ENCODE measurements at places on chromosomes 13 and 19.

DNA sequence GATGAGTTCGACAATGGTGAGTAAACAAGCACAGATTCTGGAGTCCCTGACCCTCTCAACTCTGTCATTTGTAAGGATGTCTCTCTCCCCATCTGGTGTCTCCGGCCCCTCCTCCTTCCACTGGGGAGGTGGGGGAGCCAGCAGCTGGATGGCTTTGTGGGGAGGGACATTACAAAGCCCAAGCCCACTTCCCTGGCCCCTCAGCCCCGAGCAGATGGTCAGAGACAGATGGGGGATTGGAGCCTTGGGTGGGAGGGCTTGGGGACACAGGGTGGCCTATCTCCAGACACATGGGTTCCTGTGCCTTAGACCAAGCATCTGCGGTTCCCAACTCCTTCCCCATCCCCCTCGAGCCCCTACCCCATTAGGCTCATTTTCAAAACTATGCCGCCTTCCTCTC is 2.5 kb downstream of the TIMM50 start:
- DNase-seq = no peak

GRCh38 chr13:48511621-48512230 is 21.2 kb downstream of the RCBTB2 start:
- DNase-seq = no peak

DNA sequence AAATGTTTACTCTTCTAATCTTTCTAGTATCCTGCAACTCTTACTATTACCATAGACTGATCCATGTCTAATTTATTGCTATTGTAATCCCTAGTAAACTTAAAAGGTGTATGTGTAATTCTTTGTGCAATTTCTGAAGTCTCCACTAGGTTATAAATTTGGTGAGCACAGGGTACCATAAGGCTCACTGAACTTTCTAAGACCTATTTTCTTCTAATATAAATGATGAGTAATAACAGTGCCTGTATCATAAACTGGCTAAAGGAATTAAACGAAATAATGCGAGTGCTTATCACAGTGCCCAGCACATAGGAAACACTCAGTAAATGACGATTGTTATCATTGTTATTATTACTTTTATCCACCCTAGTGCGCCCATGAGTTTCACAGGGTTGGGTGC is 119.1 kb downstream of the KLF12 start:
- DNase-seq = no peak

DNA sequence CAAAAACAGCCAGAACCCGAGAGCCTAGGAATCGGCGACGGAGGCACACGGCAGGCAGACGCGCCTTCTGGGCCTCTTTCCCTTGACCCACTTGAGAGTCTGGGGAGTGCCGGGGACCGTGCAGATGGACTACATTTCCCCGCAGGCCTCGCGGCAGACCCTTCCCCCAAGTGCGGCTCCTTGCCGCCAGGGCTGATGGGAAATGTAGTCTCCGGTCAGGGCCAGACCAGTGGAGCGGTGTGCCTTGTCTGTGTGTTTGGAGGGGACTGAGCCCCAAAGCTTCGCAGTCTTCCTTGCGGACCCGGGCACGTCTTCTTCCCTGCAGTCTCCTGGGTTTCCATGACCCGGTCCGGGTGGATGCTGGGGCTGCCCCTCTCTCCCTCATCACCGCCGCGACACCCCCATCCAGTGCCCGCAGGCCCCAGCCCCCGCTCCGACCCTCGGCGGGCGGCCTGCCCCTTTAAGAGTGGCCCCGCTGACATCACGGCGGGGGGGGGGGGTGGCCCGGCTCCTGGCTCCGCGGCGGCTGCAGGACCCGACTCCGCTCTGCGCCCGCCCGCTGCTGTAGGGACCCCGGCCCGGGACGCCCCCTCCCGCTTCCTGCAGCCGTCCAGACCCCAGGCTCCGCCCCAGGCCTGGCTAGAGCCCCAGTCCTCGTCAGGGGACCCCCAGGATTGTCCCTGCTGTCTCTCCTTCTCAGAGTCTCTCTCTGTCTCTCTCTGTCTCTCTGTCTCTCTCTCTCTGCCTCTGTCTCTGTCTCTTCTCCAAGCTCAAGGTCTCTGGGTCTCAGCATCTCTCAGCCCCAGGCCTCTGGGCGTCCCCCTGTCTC is 758 bp upstream of the CACNG7 start:
- peak; percentile 65 for DNase-seq

DNA sequence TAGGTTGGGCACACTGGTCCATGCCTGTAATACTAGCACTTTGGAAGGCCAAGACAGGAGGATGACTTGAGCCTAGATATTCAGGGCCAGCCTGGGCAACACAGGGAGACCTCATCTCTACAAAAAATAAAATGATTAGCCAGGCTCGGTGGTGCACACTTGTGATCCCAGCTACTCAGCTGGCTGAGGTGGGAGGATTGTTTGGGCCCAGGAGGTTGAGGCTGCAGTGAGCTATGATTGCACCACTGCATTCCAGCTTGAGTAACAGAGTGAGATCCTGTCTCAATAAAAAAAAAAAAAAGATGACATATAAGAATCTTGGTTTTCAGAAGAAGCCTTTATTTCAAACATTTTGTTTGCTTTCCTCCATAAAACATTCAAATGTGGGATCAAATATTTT is 178.0 kb downstream of the LIG4 start:
- DNase-seq = no peak

Data from fibroblast of skin of right biceps (primary cell).